Stimulated activated CD4-positive, alpha-beta T cell treated with anti-CD3 and anti-CD28 coated beads, Interleukin-1b, Interleukin-23, amount 100 ng/mL, for 4 hours (primary cell): ENCODE measurements at places on chromosomes 3 and 15.

DNA sequence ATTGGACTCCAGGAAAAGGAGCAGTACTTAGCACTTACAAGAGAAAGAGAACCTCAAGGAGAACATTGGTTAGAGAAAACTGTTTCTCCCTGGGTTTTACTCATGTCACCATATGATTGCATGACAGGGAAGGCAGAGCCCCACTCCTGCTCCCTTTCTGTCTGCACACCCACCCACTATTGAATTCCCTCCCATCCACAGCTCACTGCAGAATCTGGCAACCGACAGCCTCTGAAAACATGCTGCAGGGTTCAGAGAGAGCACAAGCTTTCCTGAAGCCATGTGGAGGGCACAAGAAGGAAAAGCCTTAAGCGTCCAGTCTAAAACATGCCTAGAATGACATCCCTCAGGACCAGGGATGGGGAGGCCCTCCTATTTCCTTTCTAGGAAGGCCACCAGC lies 3.0 kb upstream of the IL17RD start:
- DNase-seq: no peak

- no peak for DNase-seq
These were observed 8.7 kb downstream of the SLC27A2 start for GRCh38 chr15:50190723-50191122.

- DNase-seq: no peak
These were observed 24.1 kb downstream of the ANP32A start for GRCh38 chr15:68796576-68796975.

DNA sequence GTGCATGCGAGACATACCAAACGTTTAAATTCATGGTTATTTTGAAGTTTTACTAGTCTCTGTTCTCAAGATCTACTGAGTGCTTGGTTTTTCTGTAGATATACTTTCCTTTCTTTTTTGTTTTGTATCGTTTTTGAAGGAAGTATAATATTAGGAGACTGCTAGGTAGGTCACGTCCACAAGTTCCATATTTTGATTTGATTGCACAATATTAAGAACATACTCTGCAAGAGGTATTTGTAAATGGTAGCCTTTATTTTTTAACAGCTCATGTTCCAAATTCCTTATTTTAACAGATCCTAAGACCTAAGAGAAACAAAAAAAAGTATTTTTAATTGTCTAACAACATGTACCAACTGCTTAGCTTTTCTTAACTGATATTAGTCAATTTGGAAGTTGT lies 156.7 kb downstream of the SERPINI1 start:
- DNase-seq: no peak

GRCh38 chr3:147906285-147906684 lies 497.1 kb downstream of the ZIC1 start:
- DNase-seq: no peak

- no peak for DNase-seq
These were observed 33.9 kb downstream of the ZBBX start for GRCh38 chr3:167346171-167346570.

GRCh38 chr3:185311991-185312390 lies 50.9 kb upstream of the MAP3K13 start:
- no peak for DNase-seq

DNA sequence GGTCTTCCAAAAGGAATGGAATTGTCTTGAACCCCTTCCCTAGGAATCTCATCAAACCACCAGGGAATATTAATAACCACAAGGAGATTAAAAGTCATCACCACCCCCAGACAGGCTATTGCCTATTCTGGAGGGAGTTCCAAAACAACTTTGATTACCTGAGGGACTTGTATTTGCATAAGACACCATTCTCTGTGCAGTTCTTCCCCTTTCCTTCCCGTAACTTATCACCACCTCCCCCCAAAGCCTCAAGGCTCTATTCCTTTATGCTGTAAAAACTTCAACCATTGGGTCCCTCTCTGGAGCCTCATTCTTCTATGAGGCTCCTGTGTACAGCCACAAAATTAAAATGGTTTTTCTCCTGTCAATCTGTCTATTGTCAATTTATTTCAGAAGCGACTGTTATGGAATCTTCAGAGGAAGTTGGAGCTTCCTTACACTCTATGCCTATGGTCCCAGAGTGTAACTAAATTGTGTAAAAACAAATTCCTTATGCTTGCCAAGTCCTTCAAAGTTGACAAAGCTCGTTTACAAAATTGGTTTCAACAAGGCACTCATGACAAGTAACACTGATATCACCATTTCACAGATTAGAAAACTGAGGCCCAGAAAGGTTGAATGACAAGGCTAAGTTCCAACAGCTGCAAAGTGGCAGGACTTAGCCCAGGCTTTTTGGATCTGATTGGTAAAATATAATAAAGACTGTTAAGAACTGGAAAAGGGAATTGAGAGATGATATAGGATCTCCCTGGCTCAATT lies 68.3 kb upstream of the HERC1 start:
- DNase-seq: no peak
